ENCODE measurements at places on chromosomes 6 and 20. TPM values are rescaled to one million over a fixed set of nuclear protein-coding genes. Genes with fewer than 3 reads are reported as not detected.

The CLPSL2 gene
- total RNA-seq: not detected

The JPH2 gene
- total RNA-seq: 85.1 TPM

The DAAM2 gene
- 31.8 TPM for total RNA-seq

The HCK gene
- total RNA-seq: 8.4 TPM

The IPCEF1 gene
- 2.1 TPM for total RNA-seq

The TINAG gene
- 0.52 TPM for total RNA-seq

The RNF39 gene
- total RNA-seq: not detected

The SPEF1 gene
- total RNA-seq: not detected

The OR12D3 gene
- total RNA-seq: not detected

The DEFB125 gene
- not detected for total RNA-seq

The VWA7 gene
- 1.0 TPM for total RNA-seq

The HLA-DQB2 gene
- not detected for total RNA-seq

The TNF gene
- total RNA-seq: not detected

The KCNK5 gene
- 1.6 TPM for total RNA-seq

The RNF144B gene
- total RNA-seq: 15.1 TPM

The MARCKS gene
- 146 TPM for total RNA-seq

The TFAP2A gene
- not detected for total RNA-seq

The CGA gene
- total RNA-seq: not detected

The RSPH4A gene
- 0.52 TPM for total RNA-seq
